MCF 10A (cell line): ENCODE measurements at places on chromosomes 2 and 18.

GRCh38 chr2:159553727-159554126 lies 62.6 kb downstream of the BAZ2B start:
- DNase-seq: no peak

GRCh38 chr18:75697493-75697892 lies 270.0 kb upstream of the SMIM21 start:
- DNase-seq: no peak

DNA sequence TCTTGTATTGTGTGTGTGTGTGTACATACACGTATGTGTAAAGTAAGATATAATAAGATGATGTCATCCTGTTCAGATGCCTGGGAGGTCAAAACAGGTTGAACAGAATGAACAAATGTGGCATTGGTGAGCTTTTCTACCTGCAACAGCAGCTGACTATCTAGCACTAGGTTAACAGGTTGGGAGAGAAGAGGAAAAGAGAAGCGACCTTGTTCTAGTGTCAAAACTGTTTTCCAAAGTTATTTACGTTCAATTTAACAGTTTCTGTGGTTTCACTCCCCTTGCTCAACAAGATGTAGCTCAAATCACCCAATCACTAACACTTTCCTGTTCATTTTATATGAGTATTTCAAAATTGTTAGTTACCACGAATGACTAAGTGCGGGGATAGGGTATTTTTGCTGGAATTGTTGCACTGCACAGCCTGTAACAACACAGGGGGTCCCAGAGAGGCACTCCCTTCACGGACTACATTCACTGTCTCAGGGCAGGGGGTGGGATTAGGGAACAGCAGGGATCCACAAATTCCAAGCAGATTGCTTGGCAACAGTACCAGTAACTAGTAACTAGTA lies 67.5 kb upstream of the DTNB start:
- peak; percentile 43 for DNase-seq

GRCh38 chr2:142974288-142975024 lies 97.0 kb downstream of the KYNU start:
- DNase-seq: peak; percentile 35

DNA sequence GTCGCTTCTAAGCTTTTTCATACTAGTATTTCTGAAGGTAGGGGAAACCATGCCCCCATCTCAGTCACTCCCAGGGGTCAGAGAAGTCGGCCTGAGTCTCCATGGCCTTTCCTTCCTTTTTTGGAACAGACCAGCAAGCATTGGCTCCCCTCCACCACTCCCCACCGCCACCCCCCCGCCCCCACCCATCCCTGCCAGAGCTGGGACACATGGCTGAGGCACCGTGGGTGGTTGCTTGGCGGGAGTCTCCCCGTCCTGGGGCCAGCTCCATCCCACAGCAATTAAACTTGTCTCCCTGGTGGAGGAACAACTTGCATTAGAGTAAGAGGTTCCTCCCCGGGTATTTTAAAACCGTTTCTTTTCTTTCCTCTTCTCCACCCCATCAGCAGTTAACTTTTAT lies 100.8 kb upstream of the TFPI start:
- no peak for DNase-seq

DNA sequence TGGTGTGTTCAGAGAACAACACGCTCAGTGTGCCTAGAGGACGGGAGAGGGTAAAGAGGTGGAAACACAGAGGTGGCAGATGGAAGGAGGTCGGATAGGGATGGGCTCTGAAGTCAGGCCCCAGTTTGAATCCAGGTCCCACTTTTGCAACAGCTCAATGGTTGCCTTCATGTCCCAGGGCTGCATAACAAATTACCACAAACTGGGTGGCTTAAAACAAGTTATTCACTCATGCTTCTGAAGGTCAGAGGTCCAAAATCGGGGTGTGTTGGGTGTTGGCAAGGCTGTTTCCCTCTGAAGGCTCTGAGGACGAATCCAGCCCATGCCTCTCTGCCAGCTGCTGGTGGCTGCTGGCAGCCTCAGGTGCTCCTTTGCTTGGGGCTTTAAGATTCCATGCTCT lies 12.7 kb upstream of the ADCY3 start:
- DNase-seq: no peak

- DNase-seq: no peak
Observed at GRCh38 chr18:63191413-63191812, 128.2 kb downstream of the BCL2 start.

- no peak for DNase-seq
Observed at GRCh38 chr2:241953324-241953928, 83.9 kb downstream of the RTP5 start.

GRCh38 chr2:165627470-165627869 lies 158.0 kb downstream of the CSRNP3 start:
- DNase-seq: peak; percentile 55

DNA sequence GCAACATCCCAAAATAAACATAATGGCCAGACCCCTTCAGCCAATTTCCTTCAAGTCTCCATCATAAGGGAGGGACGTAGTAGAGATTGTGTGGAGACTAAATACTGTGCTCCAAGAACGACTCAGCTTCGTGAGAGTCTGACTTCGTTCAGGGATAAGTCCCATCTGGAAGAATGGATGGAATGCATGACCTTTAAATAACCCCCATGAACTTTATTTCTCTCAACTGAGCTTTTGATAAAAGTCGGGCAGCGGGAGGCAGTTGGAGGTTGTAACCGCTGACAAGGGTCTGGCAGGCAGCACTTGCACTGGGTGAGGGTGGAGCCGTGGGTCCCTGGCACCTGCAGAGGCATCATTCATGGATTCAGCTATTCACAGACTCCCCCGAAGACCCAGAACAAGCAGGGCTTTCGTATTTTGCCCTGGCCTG lies 115.9 kb downstream of the ZFP36L2 start:
- DNase-seq: no peak

DNA sequence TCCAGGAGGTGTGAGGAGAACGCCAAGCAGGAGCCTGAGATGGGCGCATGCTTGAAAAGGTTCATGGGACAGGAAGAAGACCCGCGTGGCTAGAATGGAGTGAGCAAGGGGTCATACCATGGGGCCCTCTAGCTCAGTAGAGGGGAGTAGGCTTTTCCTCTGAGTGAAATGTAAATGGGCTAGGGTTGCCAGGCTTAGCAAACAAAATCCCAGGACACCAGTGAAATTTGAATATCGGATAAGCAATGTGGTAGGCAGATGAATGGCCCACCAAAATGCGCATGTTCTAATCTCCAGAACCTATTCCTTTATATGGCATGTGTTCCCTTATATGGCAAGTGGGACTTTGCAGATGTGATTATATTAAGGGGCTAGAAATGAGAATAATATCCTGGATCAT lies 174.1 kb upstream of the CCDC68 start:
- DNase-seq: no peak

- DNase-seq: peak; percentile 10
Observed at GRCh38 chr2:209463226-209463625, 39.4 kb downstream of the MAP2 start.

DNA sequence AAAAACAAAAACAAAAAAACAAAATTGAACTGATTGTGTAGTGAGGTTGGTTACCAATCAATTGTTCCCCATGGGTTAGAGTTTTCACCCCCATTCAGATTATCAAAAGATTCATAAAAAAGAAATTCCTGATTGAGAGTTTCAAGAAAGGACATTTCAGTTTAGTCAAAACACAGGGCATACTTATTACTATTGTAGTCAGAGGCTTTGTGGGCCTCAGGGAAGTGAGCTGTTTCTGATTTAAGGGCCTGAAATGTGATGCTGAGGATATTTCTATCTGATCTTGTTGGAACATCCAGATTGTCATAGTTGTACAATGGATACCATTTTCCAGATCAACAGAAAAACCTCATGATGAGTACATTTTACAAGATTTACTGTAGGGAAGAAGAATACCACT lies 368.1 kb upstream of the NETO1 start:
- no peak for DNase-seq
